Lung (tissue), 17 donors: ENCODE measurements at places on chromosomes 16 and 17.

DNA sequence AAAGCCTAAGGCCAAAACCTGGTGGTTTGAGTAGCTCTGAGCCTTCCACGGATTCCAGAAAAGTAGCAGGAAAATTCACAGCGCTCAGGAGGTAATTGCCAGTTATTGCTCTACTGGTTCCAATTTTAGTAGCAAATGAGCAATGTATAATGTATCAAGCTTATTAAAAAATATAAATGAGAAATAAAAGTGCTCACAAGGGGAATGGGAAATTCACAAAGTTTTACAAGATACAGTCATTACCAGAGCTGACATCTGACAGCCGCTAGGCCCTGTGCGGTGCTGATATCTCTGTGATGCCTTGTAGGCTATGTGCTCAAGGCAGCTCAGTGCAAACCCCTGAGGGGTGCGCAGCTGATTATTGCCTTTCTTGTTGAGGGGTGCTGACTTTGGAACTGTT lies 47.5 kb downstream of the HS3ST3A1 start:
- DNase-seq = no peak

DNA sequence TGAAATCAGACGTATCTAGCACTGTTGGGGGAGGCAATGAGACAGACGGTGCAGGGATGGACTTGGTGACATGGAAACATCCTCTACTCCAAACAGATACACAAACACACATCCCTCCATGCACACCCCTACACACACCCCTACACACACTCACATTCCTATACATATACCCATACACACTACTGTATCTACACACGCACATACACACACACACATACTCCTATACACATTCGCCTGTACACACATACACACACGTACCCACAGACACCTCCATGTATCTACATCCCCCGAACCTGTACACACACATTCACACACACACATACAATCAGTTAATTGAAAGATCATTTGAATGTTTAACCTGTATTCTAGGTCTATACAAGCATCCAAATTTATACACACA lies 53.5 kb downstream of the MAF start:
- no peak for DNase-seq

DNA sequence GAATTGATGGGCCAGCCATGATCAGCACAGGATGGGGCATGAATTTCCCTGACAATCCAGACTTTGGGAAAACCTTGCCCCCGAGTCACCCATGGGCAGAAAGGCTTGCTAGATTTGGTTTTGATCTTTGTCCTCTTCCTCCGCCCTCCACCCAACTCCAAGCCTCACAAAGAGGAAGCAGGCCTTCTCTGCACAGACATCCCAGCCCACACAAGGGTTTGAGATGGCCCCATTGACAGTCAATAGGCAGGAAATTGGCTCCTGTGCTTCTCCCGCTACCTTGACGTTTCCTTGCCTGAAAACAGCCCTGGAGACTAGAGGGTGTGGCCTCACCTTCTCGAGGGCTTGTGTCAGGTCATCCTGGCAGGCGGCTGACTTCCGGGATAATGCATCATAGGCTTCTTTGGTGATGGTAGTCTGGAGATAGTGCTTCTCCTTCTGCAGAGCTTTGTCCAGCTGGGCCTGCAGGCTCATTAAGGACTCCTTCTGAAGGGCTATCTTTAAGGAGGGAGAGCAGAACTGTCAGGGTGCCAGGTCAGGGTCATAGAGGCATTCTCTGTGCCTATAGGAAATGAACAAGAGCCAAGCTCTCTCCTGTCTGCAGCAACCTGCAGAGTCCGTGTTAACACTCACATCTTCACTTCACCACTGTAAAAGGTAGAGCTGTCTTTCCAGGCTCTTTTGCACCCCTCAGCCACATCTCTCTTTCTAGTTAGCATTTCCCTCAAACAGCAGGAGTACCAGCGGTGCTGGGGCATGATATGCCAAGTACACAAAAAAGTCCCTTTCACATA lies 32.2 kb downstream of the DHX38 start:
- no peak for DNase-seq

GRCh38 chr16:59878999-59879398 lies 1144.9 kb upstream of the GOT2 start:
- DNase-seq = no peak

GRCh38 chr16:72999541-73000019 lies 48.3 kb downstream of the ZFHX3 start:
- no peak for DNase-seq
